ENCODE measurements at places on chromosomes 11 and 22.

DNA sequence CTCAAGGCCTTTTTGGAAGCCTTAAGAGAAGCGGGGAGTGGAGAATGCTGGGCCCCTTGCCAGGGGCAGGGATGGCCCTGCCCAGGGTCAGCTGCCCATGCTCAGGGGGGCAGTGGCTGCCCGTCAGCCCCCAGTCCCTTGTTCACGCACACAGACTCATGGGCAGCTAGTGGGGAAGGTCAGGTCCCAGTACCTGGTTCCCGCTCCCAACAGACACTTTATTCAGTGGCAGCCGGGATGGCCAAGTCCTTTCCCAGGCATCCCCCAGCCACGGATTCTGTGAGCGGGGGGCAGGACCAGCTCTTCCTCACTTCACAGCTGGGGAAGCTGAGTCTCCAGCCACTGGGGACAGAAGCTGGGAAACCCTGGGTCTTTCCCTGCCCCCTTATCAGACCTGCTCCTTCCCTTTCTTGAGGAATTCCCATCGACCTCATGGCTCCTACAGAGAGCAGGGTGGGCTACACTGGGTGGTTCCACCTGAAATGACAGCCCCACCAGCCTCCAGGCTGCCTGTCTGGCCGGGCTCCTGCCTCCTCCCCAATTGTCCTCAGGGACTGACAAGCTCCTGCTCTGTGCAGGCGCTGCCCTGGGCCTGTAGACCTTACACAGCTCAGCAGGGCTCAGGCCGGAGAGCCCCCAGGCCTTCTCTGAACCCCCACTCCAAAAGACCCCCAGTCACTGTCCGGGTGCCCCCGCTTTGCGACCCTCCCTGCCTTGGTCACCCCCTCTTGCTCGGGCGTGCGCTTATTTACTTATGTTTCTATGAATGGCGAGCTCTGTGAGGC, 61.0 kb upstream of the FGF3 start:
- DNase-seq, result no peak

GRCh38 chr11:125063429-125064043, 431 bp downstream of the SLC37A2 start:
- DNase-seq, result no peak

GRCh38 chr11:1938343-1939005, 8.7 kb upstream of the MRPL23 start:
- no peak for DNase-seq

DNA sequence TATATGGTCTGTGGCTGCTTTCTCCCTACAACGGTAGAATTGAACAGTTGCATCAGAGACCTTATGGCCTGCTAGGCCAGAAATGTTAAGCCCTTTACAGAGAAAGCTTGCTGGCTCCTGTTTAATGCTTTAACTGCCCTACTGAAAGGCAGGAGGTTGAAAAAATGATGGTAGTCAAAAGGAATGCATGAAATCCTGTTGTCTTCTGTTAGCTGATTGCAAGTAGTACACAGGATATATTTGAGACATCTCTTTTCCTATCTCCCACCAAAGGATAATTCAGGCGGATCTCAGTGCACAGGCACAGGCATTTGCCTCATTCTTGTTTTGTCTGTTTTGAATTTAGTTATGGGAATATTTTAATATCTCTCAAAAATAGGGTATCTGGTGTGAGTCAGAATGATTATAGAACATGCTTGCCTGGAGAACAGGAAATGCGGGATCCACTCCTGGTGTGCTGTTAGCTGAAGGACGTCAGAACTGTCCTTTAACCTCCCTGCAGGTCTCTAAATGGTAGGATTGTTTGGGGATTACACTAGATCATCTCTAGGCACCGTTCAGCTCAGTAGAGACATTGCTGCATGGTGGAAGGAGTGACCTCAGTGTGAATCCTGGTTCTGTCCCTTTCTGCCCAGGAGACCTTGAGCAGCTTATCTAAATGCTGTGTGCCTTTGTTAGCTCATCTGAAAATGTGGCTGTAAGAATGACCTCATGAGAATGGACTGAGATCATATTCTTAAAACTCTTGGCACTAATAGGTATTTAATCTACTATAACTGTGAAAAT, 49.5 kb downstream of the PACS1 start:
- no peak for DNase-seq

All from renal cortex interstitium (tissue), 15 donors.